ENCODE measurements at places on chromosomes 16 and 17. TPM values are rescaled to one million over a fixed set of nuclear protein-coding genes. Genes with fewer than 3 reads are reported as not detected.

The SOCS1 gene
- total RNA-seq = 9.8 TPM

The NOD2 gene
- not detected for total RNA-seq

The PPL gene
- total RNA-seq = 46.3 TPM

The POLR3E gene
- 20.3 TPM for total RNA-seq

The CHMP1A gene
- 89.5 TPM for total RNA-seq

The GUCY2D gene
- 0.09 TPM for total RNA-seq

All from bronchial smooth muscle cell (primary cell).